Activated CD8-positive, alpha-beta memory T cell treated with anti-CD3 and anti-CD28 coated beads for 1 hour (primary cell): ENCODE measurements at places on chromosomes 16 and 17.

DNA sequence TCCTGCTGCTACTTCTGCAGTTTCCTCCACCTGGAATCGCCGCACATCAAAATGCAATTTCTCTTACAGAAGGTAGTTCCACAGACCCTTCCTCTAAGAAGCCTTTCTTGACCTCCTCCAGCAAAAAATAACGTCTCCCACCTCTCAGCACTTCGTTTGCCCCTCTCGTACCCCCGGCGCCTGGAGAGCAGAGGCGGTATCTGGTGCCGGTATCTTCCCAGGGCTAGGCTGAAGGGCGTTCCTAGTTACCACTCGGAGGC, 482 bp downstream of the DCTPP1 start:
- no peak for DNase-seq

- no peak for DNase-seq
Measured at GRCh38 chr16:89364606-89365005, 125.8 kb downstream of the ANKRD11 start.

DNA sequence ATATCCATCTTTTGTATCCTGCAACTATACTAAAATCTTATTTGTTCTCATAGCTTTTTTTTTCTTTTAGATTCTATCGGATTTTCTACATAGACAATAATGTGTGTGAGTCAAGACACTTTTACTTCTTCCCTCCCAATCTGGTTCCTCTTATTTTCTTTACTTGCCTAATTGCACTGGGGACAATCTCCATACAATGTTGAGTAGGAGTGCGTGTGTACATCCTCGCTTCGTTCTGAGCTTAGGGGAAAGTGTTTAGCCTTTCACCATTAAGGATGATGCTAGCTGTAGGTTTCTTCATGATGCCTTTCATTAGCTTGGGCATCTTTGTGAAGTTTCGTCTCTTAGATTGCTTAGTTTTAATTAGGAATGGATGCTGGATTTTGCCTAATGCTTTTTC, 2.9 kb downstream of the SPATA32 start:
- no peak for DNase-seq

- DNase-seq, result no peak
Measured at GRCh38 chr16:11875721-11876120, 24.4 kb upstream of the RSL1D1 start.

DNA sequence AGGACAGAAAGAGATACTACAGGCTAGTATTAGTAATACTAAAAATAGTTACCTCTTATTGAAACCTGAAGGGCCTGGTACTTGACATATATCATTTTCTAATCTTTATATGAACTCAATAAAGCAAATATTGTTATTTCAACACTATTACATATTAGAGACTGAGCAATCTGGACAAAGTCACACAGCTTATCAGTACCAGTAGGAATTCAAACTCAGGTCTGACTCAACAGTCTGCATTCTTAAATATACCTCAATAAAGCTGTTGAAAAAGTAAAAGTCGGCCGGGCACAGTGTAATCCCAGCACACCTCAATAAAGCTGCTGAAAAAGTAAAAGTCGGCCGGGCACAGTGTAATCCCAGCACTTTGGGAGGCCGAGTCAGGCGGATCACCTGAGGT, 67.4 kb downstream of the KANSL1 start:
- no peak for DNase-seq

- no peak for DNase-seq
Measured at GRCh38 chr17:77429369-77429968, 288.7 kb downstream of the SEC14L1 start.

- DNase-seq, result no peak
Measured at GRCh38 chr17:63688396-63689020, 11.4 kb downstream of the LIMD2 start.
